ENCODE measurements at places on chromosomes 3 and 15. TPM values are rescaled to one million over a fixed set of nuclear protein-coding genes. Genes with fewer than 3 reads are reported as not detected.

DNA sequence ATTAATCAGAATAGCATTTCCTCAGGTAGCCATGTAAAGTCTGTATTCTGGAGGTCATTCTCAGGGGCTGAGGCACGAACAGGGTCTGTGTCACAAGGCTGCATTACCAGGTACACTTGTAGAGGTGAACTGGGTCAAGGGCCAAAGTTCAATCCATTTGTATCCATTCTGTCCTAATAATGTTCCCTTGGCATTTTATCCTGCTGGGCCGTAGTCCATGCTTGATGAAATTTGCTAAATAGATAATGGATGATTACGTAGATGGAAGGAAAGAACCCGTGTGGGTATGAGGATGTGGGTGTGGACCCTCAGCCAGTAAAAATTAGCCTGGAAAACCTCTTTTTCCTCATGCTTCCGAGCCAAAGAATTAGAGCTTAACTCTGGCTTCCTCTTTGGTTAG is 785.9 kb downstream of the GRM7 start:
- DNase-seq, result no peak

DNA sequence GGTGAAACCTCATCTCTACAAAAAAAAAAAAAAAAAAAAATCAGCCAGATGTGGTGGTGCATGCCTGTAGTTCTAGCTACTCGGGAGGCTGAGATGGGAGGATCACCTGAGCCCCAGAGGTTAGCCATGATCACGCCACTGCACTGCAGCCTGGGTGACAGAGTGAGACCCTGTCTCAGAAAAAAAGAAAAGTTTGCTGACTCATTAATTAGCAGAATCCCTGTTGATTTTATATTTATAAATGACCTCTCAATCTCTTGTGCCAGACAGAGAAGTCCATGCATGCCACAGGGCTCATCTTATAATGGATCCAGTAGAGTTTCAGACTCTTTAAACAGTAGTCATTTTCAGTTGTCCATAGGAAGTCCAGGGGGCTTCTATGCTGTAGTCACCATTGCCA is 32.9 kb downstream of the ABHD6 start:
- no peak for DNase-seq

DNA sequence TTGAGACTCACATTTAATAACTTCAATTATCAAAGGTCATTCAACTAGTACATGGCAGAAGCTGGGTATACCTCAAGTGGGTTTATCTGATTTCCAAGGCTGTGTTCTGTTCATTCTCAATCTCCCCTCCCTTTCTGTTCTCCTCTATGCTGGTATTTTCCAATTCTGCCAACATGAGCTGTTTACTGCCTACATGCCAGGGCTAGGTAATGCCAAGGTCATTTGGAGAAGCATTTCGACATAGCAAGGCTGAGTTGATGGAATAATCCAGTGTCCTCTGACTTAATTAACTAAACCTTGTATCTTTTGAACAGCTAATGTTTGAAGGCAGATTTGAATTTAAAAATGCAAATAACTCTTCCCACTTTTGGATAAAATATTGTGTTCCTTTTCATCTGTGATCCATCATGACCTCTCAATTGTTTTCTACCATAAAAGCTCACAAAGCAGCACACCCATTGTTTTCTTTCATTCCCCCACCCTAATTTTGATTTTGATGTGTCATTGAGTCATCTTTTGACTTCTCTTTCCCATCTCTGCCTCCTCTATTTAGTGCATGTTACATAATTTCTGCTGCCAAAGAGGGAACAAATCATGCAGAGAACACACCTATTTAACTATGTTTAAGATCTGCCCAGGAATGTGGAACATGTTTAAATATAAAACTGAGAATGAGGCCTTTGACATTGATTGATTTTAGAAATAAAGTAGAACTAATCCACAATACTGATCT is 308.8 kb upstream of the NR2E3 start:
- no peak for DNase-seq

DNA sequence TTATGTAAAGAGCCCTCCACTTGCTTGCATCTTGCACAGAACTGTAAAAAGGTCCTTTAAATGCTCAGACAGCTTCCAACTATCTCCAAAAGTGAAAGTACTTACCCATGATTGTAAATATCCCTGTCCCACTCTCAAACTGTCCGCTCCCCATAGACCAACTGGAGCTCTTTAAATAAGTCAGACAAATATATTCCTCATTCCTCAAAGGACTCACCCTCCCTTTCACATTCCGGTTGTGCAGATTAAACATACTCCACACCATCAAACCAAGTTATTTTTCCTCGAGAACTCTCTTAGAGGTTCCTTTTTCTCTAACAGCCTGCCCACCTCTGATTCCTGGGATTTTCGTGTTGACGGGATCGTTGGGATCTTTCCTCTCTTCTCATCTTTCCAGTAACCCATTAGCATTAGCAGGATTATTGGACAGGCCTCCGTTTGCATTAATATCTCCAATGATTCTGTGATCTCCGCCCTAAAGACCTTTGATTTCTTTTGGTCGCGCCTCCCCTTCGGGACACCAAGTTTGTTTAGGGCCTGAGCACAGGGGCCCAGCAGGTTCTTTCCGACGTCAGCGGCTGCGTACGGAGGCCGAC is 763 bp downstream of the GOLGB1 start:
- DNase-seq, result peak; percentile 91

The KNL1 gene
- 17.7 TPM for total RNA-seq

The EOGT gene
- 6.6 TPM for total RNA-seq

Data from HT-29 (cell line).